Astrocyte (in vitro differentiated cells and primary cell): ENCODE measurements at places on chromosomes 12 and 14. TPM values are rescaled to one million over a fixed set of nuclear protein-coding genes. Genes with fewer than 3 reads are reported as not detected.
A peak's percentile ranks its signal among the peaks of the same experiment; 100 is the strongest.

- DNase-seq = no peak
Measured at GRCh38 chr12:109689426-109689825, 24.2 kb upstream of the FAM222A start.

GRCh38 chr12:45368841-45369489 is 153.1 kb downstream of the ANO6 start:
- DNase-seq = peak; percentile 59

DNA sequence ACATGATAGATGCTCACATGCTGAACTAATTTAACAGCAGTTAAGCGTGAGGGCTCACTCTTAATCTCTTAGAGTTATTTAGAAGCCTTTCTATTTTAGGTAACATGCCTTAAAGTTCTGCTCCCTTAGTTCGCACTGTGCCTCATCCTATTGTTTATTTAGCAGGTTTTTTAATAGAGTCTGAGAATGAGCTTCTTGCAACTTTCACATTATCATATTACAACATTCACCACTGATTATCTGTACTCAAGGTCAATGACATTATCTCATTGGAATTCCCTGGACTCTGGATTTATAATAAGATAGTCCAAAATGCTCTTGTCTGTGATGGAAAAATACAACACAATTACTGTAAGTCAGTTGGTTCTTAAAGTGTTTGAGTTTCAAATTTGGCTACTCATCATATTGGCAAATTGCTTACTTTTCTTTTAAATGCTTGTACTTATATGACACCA is 183.6 kb upstream of the SLC38A2 start:
- peak; percentile 99 for DNase-seq

GRCh38 chr14:102731101-102731870 is 46.0 kb upstream of the TRAF3 start:
- no peak for DNase-seq

- DNase-seq = no peak
Measured at GRCh38 chr14:55128386-55129085, 516 bp upstream of the LGALS3 start.

DNA sequence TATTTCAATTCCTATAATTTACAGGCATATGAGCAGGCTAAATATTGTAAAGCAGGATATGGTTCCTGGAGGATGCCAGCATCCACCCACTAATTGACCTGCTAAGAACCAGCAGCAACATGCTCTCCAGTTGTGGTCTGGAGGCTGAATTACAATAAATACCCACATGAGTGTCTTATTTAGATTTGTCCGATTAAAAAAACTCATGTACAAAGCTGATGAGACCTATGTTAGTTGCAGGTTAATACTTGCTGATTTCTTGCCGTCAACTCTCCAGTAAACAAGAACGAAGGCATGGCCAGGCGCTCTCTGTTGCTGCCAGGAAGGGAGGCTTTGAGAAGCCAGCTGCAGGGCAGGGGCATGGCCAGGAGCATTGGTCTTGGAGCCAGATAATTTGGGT is 169.3 kb upstream of the PRICKLE1 start:
- DNase-seq = peak; percentile 16

- DNase-seq = no peak
Measured at GRCh38 chr14:77143071-77143470, 1.5 kb upstream of the ZDHHC22 start.

DNA sequence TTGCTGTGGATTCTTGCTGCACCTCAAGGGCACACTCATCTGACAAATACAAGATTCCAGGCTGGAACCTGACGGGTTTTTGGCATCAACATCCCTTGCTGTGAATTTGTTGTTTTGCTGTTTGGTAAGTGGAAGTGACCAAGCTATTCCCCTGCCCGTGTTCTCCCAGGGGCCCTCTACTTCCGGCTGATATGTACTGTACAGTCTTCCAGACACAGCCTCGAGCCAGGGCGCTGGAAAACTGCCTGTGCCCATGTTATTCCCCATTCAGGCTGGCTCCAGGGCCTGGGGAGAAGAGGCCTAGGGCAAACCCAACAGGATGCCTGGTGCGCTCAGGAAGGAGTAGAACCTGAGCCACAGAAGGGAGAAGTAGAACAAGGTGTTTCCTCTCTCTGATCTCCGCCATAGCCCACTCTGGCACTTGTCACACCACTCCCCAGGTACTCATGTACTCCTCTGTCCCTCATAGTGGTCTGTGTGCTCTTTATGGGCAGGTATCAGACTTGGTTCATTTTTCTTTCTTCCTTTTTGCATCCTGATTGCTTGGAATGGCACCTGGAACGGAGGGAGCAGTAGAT is 67.8 kb upstream of the LTA4H start:
- DNase-seq = no peak

DNA sequence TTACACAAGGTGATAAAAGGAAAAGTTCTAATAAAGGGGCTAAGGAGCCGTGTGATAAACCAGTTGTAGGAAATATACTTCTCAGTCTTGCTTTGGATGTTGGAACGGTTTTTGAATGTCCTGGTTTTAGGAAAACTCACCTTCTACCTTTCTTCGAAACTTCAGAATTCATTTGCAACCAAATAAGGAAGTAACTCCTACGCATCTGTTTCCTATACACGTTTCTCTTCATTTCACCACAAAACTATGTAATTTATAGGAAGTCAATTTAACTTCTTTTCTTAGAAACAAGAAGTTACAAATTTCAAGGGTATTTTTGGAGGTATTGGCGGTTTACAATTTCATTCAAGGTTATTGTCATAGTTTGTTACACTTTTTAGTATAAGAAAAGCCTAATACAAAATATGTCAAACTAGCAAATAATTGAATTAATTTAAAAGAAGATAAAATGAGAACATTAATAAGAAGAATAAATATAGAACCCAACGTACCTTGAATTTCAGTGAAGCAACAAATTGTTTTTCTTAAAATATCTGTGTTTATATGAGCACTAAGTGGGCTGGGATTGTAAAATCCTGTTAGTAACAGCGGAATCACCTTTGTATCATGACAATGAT is 33.2 kb upstream of the CD69 start:
- no peak for DNase-seq

DNA sequence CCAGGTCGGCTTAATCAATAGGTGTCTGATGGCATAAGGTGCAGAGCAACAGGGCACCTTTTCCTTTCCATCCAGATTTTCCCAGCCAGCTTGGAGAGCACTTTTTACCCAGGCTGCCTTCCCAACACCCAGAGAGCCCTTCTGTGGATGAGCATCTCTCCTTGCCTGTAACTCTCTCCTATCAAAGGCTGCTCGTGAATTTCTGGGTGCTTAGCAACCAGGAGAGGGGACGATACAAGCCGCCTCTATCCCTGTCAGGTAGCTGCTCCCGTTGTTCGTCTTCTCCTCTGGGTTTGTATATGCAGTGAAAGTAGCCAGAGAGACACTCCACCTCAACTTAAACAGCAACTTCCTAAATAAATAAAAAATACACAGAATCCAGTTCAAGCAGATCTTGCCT is 124.2 kb downstream of the CACNA1C start:
- no peak for DNase-seq

RNASE3 gene
- total RNA-seq = not detected in 2 replicates

SERPINA1 gene
- 0.98 and 1.3 TPM in 2 replicates for total RNA-seq

LRRC10 gene
- not detected in 2 replicates for total RNA-seq

RFX4 gene
- total RNA-seq = 0.07 TPM in 1 of 2 replicates, not detected in the other

LRTM2 gene
- not detected in 2 replicates for total RNA-seq

AVPR1A gene
- total RNA-seq = 0.05 TPM in 1 of 2 replicates, not detected in the other

SRGAP1 gene
- total RNA-seq = 15.2 TPM in 2 replicates
